ENCODE measurements at places on chromosomes 6 and 20. TPM values are rescaled to one million over a fixed set of nuclear protein-coding genes. Genes with fewer than 3 reads are reported as not detected.

GRCh38 chr6:142235272-142235671 is 66.5 kb upstream of the ADGRG6 start:
- no peak overlapping the region for H3K4me3 ChIP-seq
- no peak for DNase-seq
- no peaks in the 10 kb centered on the region for H3K27me3 ChIP-seq
- no peak overlapping the region for H3K27ac ChIP-seq

GRCh38 chr6:151565940-151566339 is 72.1 kb downstream of the CCDC170 start:
- H3K4me1 ChIP-seq = no peaks in the 10 kb centered on the region
- no peaks in the 10 kb centered on the region for H3K27me3 ChIP-seq
- no peak overlapping the region for H3K4me3 ChIP-seq

- no peak overlapping the region for H3K4me3 ChIP-seq
- no peaks in the 10 kb centered on the region for H3K36me3 ChIP-seq
- H3K4me1 ChIP-seq = no peaks in the 10 kb centered on the region
- H3K27ac ChIP-seq = no peak overlapping the region
- no peak for DNase-seq
Observed at GRCh38 chr6:112626468-112627082, 279.4 kb downstream of the RFPL4B start.

KIF25 gene
- total RNA-seq = 0.28 TPM

MMP24 gene
- total RNA-seq = 0.96 TPM
